Fibroblast of skin of left biceps (primary cell): ENCODE measurements at places on chromosomes 5 and 9.

DNA sequence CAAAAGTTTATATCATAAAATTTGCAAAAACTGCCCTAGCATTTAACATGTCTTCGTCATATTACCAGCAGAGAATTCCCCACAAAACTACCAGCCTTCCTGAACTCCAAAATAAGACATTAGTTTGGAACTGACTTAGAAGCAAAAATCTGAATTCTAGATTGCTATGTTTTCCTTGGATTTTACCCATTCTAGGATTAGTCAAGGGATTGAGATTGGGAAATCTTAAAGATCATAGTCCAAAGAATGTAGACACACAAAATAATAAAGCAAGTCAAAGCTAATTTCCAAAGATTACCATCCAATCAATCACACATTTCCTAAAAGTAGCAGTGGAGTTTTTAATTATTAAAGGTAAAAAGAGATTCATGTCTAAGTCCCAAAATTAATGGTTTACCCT lies 138.2 kb downstream of the NFIB start:
- DNase-seq = no peak

DNA sequence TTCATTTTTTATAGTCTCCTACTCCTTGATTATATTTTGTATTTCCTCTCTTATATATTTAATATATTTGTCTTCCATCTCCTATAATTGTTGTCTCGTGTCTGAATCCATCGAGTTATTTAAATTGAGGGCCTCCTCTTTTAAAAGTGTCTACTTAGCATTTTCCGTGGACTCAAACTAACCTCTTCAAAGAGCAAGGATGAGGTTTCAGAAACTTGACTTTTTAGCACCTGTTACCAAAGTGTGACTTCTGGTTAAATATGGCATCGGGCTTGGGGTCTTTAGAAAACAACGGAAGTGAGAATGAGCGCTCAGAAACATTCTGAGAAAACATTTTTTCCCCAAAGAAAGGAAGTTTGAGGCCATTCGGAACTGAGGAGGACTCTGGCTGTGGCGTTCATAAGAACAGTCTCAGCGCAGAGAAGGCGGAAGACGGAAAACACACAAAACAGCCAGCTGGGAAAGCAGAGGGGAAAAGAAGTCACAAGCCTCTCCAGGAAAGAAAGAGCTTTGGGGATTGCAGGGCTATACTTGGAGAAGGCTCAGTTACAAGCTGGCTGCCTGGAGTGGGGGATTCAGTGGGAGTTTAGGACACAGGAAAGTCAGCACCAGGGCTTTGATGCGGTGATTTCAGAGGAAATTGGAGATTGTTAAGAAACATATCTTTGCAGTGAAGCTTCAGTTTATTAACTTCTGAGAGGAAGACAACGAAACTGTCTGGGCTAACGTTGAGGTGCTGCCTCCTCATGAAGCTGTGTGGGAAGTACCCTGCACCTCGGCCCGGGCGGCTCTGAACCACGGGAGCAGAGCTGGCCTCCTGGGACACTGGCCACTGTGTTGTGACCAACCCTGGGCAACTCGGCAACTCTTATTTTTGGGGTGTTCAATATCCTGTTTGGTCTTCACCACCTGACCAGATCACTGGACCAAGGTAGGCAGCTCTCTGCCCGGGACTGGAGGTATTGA lies 25.1 kb upstream of the IRX2 start:
- DNase-seq = no peak

DNA sequence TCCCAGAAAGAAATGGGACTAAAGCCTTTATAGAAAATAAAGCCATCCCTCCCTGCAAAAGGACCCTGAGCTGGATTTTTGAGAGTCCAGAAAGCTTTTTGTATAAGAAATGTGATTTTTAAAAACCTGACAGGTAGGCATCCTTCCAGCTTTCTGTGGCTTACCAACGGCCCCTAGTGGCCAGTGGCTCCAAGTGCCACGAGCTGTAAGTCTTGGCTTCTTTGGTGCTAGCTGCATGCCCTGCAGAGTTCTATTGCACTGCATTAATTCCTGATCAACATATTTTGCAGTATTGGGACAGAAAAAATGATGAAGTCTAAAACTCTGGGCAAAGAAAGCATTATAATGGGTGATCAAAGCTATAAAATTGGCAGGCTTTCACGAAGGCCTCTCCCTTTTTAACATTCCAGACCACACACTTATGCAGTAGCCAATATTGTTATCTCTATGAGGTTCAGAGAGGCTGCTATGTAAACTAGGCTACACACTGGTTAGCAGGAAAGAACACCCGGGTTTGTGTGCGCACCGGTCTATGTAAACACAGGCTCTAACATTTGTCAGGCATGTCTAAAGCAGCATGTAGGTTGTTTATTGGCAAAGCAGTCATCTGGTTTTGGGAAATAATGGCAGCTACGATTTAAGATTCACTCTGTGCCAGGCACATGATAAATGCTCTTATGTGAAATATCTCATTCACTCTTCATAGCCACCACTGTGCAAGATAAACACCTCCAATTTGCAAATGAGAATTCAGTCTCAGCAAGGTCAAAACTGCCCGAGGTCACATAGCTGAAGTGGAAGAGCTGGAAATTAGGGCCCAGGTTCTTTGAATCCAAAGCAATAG lies 55.2 kb downstream of the NMUR2 start:
- DNase-seq = no peak

GRCh38 chr5:172715421-172715780 lies 55.6 kb downstream of the DUSP1 start:
- DNase-seq = no peak

DNA sequence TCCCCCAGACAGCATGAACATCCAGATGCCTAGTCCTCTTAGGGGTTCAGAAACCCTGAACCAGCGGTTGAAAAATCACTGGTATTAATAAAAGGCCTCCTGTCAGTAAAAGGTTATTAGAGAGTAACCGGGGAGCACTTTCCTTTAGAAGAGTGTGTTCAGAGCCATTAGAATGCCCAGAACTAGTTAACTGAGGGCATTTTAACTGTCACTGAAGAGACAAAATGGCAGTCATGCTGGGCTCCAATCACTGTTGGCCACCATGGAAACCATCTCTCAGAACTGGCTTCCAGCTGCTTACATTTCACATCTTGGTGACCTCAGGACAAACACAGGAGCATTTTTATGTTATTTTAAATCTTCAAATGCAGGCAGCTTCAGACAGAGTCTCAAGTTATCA lies 36.2 kb upstream of the GDA start:
- no peak for DNase-seq

GRCh38 chr5:88518131-88519016 lies 249.7 kb upstream of the TMEM161B start:
- no peak for DNase-seq

DNA sequence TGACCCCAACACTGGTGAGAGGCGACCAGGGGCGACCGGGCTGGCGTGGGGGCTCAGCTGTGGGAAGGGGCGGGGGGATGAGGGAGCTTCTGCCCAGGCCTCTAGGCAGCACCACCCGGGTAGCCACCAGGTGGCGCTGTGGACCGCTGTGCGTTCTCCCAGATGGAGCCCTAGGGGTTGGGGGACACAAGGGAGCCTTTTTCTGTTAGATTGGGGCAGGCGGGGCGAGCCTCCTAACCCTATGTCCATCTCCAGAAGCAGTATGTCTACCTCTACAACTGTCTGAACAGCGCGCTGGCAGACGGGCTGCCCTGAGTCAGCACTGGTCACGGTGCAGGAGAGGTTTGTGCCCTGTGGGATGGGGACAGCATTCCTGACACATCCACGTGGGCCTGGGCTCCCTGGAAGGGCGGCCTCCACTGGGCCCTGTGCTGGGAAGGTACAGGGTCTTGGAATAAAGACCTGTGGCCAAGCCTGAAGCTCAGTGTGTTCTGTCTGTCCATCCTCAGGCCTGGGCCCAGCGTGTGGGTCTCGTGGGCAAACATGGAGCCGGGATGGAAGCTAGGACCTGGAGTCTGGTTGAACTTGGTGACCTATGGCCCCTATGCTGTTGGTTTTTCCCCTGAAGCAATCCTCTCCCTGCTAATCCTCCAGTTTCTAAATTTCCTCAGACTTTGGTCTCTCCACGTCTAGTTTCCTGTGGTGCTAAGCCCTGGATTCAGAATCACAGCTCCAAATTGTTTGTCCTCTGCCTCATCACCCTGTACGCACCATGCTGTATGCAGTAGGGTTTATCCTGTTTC lies 23.1 kb upstream of the SPTLC1 start:
- no peak for DNase-seq

- DNase-seq = no peak
Observed at GRCh38 chr5:37283214-37283820, 34.1 kb upstream of the CPLANE1 start.

DNA sequence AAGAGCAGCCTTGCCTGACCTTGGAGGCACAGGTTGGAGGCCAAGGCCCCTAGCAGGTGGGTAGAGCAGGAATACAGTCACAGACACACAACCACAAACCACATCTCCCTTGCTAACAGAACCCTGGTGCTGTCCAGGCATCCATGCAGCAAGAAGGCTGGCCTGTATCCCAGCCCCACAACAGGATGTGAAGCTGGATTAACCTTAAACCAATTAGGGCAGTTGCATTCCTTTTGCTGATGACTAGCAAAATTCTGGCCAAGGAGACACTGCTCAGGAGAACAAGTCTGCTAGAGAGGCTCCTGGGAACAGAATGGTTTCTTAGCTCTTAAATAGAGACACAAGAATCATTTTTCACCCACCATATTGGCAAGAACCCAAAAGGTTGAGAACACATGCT lies 97.8 kb downstream of the C5orf15 start:
- peak; percentile 16 for DNase-seq

DNA sequence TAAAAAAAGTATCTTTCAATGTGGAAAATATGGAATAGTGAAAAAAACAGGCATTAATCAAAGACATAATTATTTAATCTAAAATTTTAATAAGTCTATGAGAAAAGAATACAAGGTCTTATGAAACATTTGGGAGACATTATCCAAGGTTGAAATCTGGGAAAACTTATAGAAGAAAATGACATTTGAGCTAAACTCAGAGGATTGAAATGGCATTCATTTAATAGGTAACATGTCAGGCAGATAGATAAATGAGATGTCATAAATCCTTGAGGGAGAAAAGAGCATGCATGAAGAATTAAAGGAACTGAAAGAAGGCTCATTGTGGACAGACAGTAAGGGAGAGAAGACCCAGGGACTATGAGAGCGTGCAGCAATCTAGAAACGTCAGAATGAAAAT lies 284.4 kb downstream of the PRR16 start:
- no peak for DNase-seq

GRCh38 chr5:151199581-151200185 lies 24.2 kb downstream of the CCDC69 start:
- no peak for DNase-seq
